ENCODE measurements at places on chromosomes 4 and X.

DNA sequence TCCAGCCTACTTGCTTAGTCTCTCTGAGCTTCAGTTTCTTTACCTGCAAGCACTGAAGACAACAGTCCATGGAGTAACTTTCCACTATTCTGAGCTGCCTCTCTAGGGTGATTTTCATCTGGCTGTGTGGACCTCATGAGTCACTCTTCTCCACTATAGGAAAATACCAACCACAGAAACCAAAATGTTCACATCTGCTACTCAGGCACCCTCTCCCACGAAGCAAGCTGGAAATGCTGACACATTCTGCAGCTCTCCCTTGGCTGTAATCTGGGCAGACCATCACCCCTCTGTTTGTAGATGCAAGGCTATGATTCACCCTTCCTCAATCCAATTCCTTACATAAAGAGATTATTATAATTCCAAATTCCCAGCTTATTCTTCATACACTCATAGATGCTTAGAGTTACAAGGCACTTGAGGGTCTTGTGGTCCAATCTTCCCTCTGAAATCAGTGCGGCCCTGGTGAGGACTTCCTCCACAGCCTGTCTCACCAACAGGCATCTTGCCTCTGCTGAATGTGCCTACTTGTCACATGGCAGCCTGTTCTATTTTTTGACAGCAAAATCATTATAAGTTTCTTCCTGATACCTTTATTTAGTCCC, 97.0 kb upstream of the LNX1 start:
- no peak for DNase-seq

- no peak for DNase-seq
Measured at GRCh38 chrX:107766470-107767150, 9.0 kb downstream of the TSC22D3 start.

- DNase-seq, result no peak
Measured at GRCh38 chr4:166323250-166323649, 450.2 kb downstream of the TLL1 start.

DNA sequence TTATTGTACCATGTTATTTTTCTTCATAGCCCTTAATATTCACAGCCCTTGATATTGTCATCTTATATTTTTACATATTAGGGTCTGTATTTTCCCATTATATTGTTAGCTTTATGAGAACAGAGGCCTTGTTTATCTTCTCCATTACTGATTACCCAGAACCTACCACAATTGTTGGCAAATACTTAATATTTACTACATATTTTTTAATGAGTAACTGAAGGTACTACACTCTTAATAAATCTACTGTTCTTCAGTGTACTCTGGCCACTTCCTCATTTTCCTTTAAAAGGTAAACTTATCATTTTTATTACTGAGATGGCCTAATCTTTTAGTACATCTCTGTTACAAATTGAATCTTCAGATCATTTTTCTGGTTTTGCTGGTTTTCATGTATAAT, 133.5 kb downstream of the COL4A5 start:
- no peak for DNase-seq

- no peak for DNase-seq
Measured at GRCh38 chrX:47146121-47146935, 1.3 kb downstream of the RBM10 start.

- DNase-seq, result no peak
Measured at GRCh38 chr4:174436377-174436776, 85.9 kb downstream of the HPGD start.

- DNase-seq, result no peak
Measured at GRCh38 chr4:11949355-11949754, 520.7 kb upstream of the HS3ST1 start.

DNA sequence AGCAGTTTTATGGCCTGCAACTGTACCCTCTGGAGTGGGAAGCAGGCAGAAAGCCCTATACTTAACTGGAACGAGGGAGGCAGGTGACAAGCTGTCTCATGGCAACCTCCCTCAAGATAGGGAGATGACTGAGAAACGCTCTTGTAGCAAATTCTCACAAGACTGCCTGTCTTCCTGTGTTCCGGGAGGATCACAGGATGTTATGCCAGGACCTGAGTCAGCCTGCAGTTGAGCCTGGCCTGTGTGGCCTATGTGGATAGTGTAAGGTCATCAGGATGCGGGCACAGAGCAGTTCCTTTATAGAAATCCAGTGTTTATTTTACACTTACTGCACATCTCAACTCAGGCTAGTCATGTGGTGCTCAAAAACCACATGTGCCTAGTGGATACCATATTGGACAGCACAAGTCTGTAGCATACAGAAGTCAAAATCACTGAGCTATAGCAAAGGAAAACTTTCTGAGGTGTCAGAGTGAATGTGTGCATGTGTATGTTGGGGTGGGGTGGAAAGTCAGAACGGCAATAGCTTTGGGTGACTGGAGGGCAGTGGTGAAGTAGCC, 25.2 kb downstream of the TAF7L start:
- DNase-seq, result no peak
